Stimulated activated naive CD8-positive, alpha-beta T cell treated with anti-CD3 and anti-CD28 coated beads, Interleukin-15, Interleukin-2, amounts not matched to agents 100 U/mL and 50 U/mL, for 24 hours (primary cell): ENCODE measurements at places on chromosomes 16 and 17.

GRCh38 chr17:38918916-38919315, 6.5 kb upstream of the LASP1NB start:
- DNase-seq, result no peak

DNA sequence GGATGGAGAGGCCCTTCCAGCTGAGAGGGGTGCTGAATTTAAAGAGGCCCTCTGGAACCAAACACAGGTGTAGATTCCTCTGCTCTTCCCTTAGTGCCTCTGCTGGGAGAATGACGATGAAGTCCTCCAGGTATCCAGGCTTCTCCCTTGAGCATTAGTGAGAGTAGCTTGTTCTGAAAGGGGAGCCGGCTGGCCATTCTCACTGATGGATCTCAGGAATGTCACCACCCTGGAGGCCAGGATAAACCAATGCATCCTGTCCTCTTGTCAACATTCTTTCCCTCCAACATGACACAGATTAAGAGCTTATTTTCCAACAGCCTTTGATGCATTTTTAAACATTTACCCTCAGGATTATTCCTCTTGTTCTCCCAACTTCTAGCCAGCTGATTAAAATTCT, 325.5 kb downstream of the CA10 start:
- no peak for DNase-seq

- DNase-seq, result no peak
These were observed 13.8 kb downstream of the CLUAP1 start for GRCh38 chr16:3514621-3515020.

GRCh38 chr17:43365356-43365755, 33.4 kb upstream of the ARL4D start:
- no peak for DNase-seq

- no peak for DNase-seq
These were observed 18.5 kb upstream of the SP2 start for GRCh38 chr17:47877368-47878034.

- DNase-seq, result no peak
These were observed 5.7 kb upstream of the TOB1 start for GRCh38 chr17:50871898-50872297.

DNA sequence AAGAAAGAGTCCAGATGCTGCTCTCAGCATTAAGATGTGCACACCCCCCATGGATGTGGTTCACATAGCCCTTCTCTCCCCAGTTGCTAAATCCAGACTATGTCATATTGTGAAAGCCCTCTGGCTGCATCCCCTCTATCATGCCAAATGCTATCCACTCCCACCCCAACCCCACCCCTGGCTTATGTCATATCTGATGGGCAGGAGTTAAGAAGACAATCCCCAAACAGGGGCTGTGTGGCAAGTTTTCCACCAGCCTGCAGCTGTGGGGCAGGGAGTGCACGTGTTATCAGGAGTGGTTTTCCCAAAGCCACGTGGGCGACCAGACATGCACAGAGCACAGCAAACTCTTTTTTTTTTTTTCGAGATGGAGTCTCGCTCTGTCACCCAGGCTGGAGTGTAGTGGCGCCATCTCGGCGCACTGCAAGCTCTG, 10.0 kb downstream of the FAM117A start:
- DNase-seq, result no peak

DNA sequence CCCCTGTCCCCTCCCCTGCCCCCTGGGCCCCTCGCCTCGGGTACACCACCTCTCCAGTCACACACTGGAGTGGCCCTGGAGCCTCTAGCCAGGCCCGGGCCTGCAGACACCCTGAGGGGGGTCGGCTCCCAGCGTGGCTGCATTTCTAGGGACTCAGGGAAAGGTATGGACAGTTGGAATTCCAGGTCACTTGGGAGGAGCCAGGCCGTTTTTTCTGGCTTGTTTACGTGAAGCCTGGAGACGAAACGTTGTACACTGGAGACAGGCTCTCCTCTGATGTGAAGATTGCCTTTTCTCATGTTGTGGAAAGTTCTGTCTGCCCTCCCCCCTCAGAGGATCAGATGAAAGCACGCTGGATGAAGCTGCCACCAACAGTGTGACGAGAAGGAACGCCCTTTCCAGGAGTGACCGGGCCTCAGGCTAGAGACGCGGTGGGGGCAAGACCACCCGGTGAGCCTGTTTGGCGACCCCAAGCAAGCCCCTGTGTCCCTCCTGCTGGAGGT, 4.0 kb upstream of the PPP1R27 start:
- no peak for DNase-seq

GRCh38 chr17:30236297-30236624, 764 bp upstream of the SLC6A4 start:
- no peak for DNase-seq

- DNase-seq, result no peak
These were observed 26.2 kb downstream of the ANKRD40 start for GRCh38 chr17:50681263-50682200.

GRCh38 chr17:5047446-5047845, 12.2 kb upstream of the SLC52A1 start:
- DNase-seq, result no peak

DNA sequence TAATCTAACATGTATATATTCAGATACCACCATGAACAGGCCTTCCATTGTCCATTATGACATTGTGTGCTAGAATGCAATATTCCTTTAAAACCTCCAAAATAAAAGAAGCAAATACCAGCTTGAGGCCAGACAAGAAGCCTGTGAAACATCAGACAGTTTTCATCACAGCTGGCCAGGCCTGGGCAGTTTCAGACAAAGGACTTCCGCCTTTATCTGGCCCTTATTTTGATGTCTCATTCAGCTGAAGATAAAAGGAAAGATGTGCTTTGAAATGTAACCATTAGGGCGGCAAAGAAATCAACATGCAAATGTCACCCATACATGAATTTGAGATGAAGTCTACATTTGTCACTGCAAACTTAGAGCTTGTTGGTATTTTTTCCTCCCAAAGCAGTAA, 737.5 kb downstream of the KCNJ2 start:
- no peak for DNase-seq

DNA sequence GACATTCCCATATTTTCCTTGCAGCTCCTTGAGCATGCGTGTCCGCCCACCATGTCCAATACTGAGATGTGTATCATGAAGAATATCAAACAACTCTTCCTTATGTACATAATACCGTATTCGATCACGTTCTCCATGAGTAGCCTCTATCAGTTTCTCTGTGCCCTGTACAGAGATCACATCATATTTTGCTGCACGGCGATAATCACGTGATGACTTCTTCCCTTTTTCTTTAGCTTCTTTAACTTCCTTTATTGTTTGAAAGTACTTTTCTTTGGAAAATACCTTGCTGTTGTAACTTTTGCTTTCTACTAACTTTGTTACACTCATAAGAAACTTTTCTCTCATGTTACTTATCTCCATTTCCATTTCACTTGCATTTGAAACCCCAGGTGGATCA, 6.6 kb downstream of the KRABD2 start:
- DNase-seq, result no peak

DNA sequence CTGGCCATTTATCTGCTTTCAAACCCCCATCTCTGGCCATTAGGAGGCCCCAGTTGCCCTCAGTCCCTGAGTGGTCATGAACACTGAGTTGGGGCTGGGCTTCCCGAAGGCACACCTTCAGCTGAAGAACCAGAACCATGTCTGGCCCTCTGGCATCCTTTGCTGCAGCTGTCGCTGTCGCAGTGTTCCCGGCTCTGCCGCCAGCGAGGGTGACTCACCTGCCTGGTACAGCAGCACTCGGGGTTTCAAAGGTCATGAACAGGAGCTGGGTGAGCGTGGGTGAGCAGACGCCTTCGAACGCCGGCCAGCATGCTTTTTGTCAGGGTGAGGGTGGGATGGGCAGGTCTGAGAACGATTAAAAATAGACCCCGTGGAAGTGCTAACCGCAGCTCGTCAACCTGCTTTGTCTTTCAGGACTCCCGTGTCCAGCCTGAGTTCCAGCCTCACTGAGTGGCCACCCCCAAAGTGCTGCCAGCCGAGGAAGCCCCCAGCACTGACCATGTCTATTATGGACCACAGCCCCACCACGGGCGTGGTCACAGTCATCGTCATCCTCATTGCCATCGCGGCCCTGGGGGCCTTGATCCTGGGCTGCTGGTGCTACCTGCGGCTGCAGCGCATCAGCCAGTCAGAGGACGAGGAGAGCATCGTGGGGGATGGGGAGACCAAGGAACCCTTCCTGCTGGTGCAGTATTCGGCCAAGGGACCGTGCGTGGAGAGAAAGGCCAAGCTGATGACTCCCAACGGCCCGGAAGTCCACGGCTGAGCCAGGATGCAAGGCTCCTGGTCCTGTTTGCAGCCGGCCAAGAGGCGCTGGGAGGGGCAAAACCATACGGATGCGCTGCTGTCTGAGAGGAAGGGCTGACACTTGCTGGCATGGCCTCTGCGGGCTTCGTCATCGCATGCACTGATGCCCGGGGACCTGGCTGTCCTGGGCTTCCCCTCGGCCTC, 7.6 kb downstream of the SNN start:
- DNase-seq, result peak; percentile 43

- no peak for DNase-seq
These were observed 258.6 kb upstream of the FOXF1 start for GRCh38 chr16:86251682-86252081.

- no peak for DNase-seq
These were observed 3.5 kb downstream of the MYO15B start for GRCh38 chr17:75590849-75591721.

GRCh38 chr16:53743149-53743566, 39.2 kb downstream of the FTO start:
- peak; percentile 13 for DNase-seq

GRCh38 chr17:61343576-61343975, 56.1 kb upstream of the TBX2 start:
- DNase-seq, result no peak
